Endothelial cell of umbilical vein (primary cell): ENCODE measurements at places on chromosomes 1 and 21. TPM values are rescaled to one million over a fixed set of nuclear protein-coding genes. Genes with fewer than 3 reads are reported as not detected.

LIPI gene
- not detected in 2 replicates for total RNA-seq

NOL9 gene
- total RNA-seq: 39.7 and 42.9 TPM in 2 replicates

LRRC39 gene
- 0.40 and 0.67 TPM in 2 replicates for total RNA-seq

NOS1AP gene
- 3.2 and 5.4 TPM in 2 replicates for total RNA-seq

DNA sequence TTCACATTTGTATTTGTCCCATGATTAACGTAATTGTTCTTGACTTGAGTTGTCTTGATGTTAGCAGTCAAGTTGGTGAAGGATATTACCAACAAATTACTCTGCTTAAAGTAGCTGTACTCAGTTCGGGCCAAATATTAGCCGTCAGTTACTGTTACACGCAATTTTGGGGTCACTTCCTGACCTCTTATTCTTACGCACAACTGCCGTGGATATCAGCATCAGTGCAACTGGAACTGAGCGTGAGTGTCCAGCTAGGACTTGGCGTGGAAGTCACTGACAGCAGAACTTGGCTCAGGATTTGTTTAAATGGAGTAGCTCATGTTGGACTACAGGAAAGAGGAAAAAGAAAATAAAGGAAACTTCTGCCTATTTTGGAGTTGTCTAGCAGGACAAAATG lies 56.4 kb downstream of the ADAMTS1 start:
- no peaks in the 10 kb centered on the region for H3K4me1 ChIP-seq
- H3K27me3 ChIP-seq: no peaks in the 10 kb centered on the region
- no peak overlapping the region for H3K4me3 ChIP-seq

- DNase-seq: no peak
- no peaks in the 10 kb centered on the region for H3K4me1 ChIP-seq
Observed at GRCh38 chr1:177631770-177632169, 338.1 kb downstream of the SEC16B start.

GRCh38 chr21:15365751-15366392 lies 301.1 kb upstream of the NRIP1 start:
- H3K4me3 ChIP-seq: no peak overlapping the region
- no peaks in the 10 kb centered on the region for H3K27me3 ChIP-seq
- no peaks in the 10 kb centered on the region for H3K36me3 ChIP-seq

- no peak for DNase-seq
- H3K4me1 ChIP-seq: no peaks in the 10 kb centered on the region
- H3K27ac ChIP-seq: no peak overlapping the region
- no peaks in the 10 kb centered on the region for H3K27me3 ChIP-seq
- no peaks in the 10 kb centered on the region for H3K36me3 ChIP-seq
Observed at GRCh38 chr1:225644666-225645065, 8.3 kb downstream of the ENAH start.

- H3K27me3 ChIP-seq: no peaks in the 10 kb centered on the region
- no peaks in the 10 kb centered on the region for H3K36me3 ChIP-seq
- DNase-seq: no peak
- H3K27ac ChIP-seq: no peak overlapping the region
- H3K4me3 ChIP-seq: no peak overlapping the region
- peaks cover 11% of the 10 kb centered on the region for H3K4me1 ChIP-seq
Observed at GRCh38 chr1:101278845-101279244, 42.0 kb downstream of the S1PR1 start.

GRCh38 chr1:24965571-24965930 lies 35.5 kb upstream of the RUNX3 start:
- H3K4me3 ChIP-seq: no peak overlapping the region
- no peaks in the 10 kb centered on the region for H3K4me1 ChIP-seq
- H3K27ac ChIP-seq: no peak overlapping the region
- DNase-seq: no peak
- H3K27me3 ChIP-seq: peaks cover under 1% of the 10 kb centered on the region
- no peaks in the 10 kb centered on the region for H3K36me3 ChIP-seq

DNA sequence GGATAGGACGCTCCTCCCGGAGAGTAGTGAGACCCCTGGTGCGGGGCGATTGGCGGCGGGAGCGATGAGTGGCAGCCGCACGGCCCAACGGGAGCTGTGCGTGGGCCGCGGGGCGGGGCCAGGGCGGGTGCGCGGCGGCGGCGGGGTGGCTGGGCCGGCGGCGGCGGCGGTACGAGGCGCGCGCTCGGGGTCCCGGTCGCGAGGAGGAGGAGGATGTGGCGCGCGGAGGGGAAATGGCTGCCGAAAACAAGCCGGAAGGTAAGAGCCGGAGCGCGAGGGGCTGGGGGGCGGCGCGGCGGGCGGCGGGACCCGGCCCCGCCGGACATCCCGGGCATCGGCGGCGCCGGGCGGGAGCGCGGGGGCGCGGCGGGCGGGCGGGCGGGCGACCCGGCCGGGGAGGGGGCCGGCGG lies at the start of gene CAMTA1:
Gene CAMTA1 (plus strand): TSS at position 137 of the 410 bp plus-strand sequence. CDS start 77 bp downstream, at position 214.
- H3K4me1 ChIP-seq: peaks cover 18% of the 10 kb centered on the region
- peak within 1 kb of the TSS; percentile 95 for H3K27ac ChIP-seq
- H3K27me3 ChIP-seq: no peaks in the 10 kb centered on the region

DNA sequence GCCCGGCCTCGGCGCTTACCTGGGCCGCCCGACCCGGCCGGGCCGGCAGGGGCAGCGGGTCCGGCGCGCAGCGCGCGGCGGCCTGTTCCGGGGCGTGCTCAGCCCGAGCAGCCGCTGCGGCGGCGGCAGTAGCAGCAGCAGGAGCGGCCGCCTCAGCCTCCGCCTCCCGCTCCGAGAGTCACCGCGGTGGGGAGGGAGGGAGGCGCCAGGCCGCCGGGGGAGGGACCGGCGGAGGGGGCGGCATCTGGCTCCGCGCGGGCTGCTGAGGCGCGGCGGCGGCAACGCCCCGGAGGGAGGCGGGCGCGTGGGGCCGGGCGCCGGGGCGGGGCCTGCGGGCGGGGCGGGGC lies at the start of gene CTNNBIP1:
Gene CTNNBIP1 (minus strand): TSS at position 194 of the 347 bp plus-strand sequence. CDS start 38,205 bp downstream, outside the sequence.
- H3K27ac ChIP-seq: peak within 1 kb of the TSS; percentile 61
- no peaks in the 10 kb centered on the region for H3K36me3 ChIP-seq
- no peaks in the 10 kb centered on the region for H3K27me3 ChIP-seq
- H3K4me3 ChIP-seq: peak within 1 kb of the TSS; percentile 70

- no peak overlapping the region for H3K27ac ChIP-seq
- no peaks in the 10 kb centered on the region for H3K36me3 ChIP-seq
- no peaks in the 10 kb centered on the region for H3K27me3 ChIP-seq
- peaks cover 16% of the 10 kb centered on the region for H3K4me1 ChIP-seq
Observed at GRCh38 chr1:43466403-43466802, 12.7 kb upstream of the HYI start.

DNA sequence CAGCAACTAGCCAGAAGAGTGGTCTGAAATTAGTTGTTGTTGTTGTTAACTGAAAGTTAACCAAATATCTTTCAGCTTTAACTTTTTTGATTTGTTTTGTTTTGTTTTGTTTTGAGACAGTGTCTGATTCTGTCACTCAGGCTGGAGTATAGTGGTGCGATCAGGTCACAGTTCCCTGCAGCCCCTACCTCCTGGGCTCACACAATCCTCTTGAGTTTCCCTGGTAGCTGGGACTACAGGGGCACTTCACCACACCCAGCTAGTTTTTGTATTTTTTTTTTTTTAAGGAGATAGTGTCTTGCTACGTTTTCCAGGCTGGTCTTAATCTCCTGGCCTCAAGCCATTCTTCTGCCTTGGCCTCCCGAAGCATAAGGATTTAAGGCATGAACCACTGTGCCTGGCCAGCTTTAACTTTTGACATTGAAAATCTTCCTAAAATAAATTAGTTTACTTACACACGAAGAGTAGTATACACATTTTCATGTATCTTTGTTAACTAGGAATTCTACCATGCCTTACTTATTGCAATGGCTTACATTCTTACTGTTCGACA lies 45.0 kb downstream of the GNG12 start:
- DNase-seq: no peak
- H3K36me3 ChIP-seq: no peaks in the 10 kb centered on the region
- peaks cover 83% of the 10 kb centered on the region for H3K4me1 ChIP-seq
- H3K4me3 ChIP-seq: no peak overlapping the region
- H3K27ac ChIP-seq: no peak overlapping the region

DNA sequence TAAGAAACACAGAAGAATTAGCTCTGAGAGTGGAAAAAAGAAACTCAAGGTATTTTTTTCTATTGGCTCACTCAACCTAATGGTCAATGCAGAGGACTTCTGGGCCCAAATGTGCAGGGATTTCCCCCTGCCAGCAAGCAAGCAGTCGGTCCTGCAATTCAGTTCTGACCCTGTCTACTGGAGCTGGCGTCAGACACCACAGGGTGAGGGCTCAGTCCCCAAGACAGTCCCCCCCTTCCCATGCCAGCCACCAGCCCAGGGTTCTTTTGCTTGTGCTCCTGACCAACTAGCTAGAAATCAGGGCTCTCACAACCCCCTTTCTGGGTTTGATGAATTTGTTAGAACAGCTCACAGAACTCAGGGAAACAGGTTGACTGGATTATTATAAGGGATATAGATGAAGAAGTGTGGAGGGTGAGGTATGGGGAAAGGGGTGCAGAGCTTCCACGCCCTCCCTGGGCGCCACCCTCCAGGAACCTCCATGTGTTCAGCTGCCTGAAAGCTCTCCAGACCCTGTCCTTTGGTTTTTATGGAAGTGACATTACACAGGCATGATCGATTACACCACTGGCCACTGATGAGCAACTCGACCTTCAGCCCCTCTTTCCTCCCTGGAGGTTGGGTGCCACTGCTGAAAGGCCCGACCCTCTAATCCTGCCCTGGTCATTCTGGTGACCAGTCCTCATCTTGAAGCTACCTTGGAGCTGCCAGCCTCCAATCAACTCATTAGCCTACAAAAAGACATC lies 22.5 kb upstream of the PWP2 start:
- H3K4me3 ChIP-seq: no peak overlapping the region
- H3K4me1 ChIP-seq: peaks cover 36% of the 10 kb centered on the region
- H3K27me3 ChIP-seq: no peaks in the 10 kb centered on the region

- H3K27ac ChIP-seq: no peak overlapping the region
- H3K27me3 ChIP-seq: no peaks in the 10 kb centered on the region
- no peaks in the 10 kb centered on the region for H3K36me3 ChIP-seq
Observed at GRCh38 chr1:41907446-41907845, 11.3 kb downstream of the HIVEP3 start.

GRCh38 chr1:184866586-184866985 lies 107.7 kb downstream of the NIBAN1 start:
- H3K4me3 ChIP-seq: no peak overlapping the region
- H3K27me3 ChIP-seq: no peaks in the 10 kb centered on the region

GRCh38 chr1:205365945-205366463 lies 9.3 kb upstream of the KLHDC8A start:
- H3K27ac ChIP-seq: no peak overlapping the region
- no peaks in the 10 kb centered on the region for H3K4me1 ChIP-seq
- peaks cover 33% of the 10 kb centered on the region for H3K27me3 ChIP-seq
- H3K4me3 ChIP-seq: no peak overlapping the region
- DNase-seq: no peak
